ENCODE measurements at places on chromosomes 6 and 20.

DNA sequence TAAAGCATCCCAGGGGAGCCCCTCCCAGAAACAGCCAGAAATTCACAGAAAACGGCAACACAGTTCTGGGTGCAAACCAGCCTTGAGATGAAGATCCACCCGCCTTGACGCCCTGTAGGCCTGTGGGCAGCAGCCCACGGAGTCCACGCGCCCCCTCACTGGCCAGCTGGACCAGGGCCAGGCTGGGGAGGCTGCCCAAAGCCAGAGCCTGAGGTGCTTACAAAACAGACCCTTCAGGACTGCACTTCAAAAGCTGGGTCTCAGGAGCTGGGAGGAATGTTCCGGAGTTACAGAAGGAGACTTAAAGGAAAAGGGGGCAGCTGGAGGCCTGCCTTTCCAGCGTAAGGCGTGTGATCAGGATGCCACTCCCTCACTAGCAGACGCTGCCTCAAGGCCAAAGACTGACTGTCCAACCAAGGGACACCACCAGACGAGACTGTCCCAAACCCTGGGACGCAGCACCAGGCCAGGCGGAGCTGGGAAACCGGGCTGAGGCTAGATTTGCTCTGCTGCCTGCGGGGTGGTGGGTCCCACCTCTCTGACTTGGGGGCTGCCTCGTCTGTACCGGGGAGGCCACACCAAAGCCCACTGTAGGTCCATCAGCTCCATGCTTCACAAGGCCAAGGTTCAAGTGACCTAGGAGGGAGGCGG is 48.1 kb downstream of the RRBP1 start:
- no peak for DNase-seq

- no peak for DNase-seq
These were observed 4.2 kb downstream of the HLA-G start for GRCh38 chr6:29831776-29832175.

GRCh38 chr20:43681468-43681942 is 14.6 kb downstream of the MYBL2 start:
- DNase-seq, result no peak

DNA sequence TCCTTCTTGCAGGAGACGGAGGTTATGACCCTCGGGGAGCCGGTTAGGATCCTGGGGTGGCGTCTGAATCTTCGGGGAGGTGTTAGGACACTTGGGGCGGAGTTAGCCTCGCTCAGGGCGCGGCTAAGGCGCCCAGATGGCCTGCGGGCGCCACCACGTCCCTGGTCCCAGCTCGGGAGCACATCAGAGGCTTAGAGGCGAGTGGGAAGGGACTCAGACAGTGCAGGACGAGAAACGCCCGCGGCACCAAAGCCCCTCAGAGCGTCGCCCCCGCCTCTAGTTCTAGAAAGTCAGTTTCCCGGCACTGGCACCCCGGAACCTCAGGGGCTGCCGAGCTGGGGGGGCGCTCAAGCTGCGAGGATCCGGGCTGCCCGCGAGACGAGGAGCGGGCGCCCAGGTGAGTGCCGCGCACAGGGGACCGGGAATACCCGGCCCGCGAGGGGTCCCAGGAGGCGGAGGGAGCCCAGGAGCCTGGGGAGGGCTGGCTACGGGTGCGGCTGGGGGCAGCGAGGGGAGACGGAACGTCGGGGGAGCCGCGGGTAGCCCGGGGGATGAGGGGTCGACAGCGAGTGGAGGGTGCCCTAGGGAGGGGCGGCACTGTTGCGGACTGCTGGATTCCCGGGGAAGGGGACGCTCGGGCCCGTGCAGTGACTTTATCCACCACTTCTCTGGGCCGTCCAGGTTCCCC is at the start of gene HCK:
HCK (plus strand) TSS at position 153 of the 688 bp plus-strand sequence.
- no peak for DNase-seq

GRCh38 chr6:42860481-42860880 is 18.9 kb upstream of the RPL7L1 start:
- DNase-seq, result no peak

DNA sequence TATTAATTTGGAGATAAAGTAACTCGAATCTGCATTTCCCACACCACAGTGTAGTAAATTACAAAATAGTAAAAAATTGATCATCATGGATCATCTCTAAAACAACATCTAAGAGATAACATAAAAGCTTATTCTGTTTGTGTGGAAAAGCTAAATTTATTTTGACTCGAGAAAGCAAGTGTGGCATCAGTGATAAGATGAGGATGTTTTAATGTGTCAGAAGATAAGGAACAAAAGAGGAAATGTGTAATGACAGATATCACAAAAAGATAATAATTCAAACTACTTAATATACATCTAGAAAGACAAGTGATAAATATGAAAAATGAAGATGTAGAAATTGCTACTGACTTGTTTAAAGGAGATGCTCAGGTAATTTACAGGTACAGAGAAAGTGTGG is 74.1 kb downstream of the DNAH8 start:
- no peak for DNase-seq

- DNase-seq, result no peak
These were observed 140.7 kb upstream of the STXBP5 start for GRCh38 chr6:147063469-147064031.

DNA sequence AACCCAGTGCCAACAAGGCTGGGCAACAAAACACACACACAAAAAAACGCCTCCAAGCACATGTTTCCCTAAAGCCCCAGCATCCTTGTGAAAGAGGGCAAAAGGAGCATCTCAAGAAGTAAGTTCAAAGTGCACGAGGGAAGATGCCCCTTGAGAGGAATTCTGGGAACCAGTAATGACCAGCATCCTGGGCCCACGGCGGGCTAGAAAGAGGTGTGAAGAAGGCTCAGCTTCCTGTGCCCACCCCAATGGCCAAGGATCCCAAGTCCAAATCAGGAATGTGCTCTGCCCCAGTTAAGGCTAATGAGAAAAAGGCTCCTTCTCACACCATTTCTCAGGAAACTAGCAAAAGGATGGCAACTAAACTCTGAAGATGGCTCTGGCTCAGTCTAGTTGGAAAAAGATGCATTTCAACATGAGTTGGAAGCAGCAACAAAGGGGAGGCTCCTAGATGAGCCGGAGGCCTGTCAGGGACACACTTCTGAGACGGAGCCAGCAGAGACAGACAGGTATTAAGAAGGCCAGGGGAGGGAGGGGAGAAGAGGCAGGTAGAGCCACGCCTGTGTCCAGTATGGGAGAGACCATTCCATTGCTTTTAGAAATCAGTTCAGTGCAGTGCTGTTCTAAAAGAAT is 3.2 kb downstream of the RIMS4 start:
- no peak for DNase-seq

DNA sequence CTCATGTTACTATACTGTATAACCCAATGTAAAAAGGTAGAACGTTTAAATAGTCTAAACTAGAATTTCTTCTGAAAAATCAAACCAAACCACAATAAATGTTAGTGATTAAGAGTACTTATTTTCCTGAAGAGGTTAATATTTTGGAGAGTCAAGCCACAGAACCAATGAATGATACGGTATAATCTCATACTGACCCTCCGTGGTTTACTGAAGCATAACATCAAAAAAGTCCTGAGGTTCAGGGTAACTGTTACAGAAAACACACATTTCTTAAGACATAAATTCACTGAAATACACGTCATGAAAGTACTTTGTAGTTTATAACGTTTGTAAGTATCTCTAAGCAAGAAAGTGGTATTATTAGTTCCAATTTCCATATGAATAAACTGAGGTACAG is 28.9 kb downstream of the ESF1 start:
- no peak for DNase-seq

GRCh38 chr6:153099636-153100035 is 31.4 kb downstream of the RGS17 start:
- no peak for DNase-seq

DNA sequence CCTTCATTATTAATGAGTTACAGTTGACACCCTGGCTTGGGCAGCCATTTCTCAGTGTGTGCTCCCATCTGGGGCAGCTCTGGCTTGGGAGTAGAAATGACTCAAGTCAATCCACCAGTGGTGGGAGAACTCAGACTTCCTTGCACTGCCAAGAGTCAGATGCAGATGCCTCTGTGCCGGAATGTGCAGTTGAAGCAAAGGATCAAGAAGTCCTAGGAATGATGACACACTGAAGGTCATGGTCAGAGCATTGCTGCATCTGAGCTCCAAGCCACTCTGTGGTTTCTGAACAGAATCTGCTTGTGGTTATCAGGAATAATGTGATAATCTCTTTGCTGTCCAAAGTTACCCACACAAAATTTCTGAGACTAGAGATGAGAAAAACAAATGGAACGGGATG is 19.5 kb upstream of the PAX1 start:
- no peak for DNase-seq

DNA sequence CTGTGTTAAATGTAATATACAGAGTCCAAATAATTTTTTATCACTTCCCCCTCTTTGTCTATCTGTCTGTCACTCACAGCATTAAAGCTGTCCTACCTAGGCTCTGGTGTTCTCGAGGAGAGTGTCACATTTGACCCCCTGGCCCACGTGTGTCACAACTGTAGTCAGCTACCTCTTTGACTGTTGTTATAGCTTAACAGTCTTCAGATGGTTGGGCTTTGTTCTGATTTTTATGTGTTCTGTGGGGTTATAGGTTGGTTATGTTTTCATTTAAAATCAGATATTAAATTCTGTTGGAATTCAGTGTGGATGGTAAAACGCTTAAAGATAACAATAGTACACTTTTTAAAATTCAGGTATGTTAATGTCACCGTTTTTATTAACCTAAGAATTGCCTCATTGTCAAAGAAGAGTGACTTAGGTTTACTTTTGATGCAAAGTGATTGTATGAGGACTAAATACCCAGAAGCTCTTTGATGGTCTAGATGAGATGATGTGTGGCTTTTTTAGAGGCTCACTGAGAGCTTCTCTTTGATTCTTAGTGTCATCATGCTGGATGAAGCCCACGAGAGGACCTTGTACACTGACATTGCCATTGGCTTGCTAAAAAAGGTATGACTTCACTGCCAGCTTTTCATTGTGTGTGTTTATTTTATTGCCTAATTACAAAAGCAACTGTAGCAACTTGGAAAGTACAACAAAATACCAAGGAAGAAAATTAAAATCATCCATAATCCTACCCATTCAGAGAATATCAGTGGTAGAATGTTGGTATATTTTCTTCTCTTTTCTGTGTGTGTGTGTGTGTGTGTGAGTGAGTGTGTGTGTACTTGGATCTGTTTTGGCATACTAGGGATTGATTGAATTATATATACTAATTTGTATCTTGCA is 29.9 kb downstream of the DHX35 start:
- DNase-seq, result no peak

GRCh38 chr20:8020314-8021079 is 936 bp upstream of the TMX4 start:
- DNase-seq, result no peak

- DNase-seq, result no peak
These were observed 17.7 kb downstream of the SNX9 start for GRCh38 chr6:157840776-157841175.

GRCh38 chr6:80276861-80277260 is 170.4 kb downstream of the BCKDHB start:
- no peak for DNase-seq

GRCh38 chr6:167528239-167528638 is 203.4 kb downstream of the TTLL2 start:
- DNase-seq, result no peak

- no peak for DNase-seq
These were observed 79.5 kb downstream of the ATP9A start for GRCh38 chr20:51688600-51689244.

DNA sequence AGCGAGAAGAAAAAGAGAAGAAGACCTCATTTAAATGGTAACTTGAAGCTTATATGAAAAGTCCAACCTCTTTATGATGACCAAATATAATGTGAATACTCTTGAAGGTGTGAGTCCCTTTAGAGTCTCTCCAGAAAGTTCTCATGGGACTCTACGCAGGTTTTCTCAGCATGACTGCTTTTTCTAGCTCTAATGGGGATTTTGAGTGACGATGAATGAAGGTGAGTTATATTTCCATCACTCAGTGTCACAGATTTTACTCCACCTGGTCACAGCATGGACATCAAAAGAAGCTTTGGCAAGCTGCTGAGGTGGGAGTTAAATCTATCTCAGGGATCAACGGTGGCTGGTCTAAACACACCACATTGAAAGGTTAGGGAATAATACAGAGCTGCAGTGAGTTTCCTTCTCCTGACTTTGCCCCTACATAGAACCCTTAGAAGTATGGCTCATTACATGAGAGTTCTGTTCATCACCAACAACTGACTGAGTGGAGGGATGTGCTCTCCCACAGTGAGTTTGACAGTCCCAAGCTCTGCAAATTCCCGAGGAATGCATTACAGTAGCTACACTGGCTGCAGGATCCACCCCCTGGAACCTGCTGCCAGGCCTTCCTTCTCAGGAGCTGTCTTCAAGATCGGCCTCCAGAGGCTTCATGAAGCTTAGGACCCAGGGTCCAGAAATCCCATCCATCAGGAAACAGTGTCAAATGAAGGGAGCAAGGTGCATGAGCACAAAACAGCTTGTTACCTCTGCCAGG is 126.8 kb downstream of the FOXC1 start:
- DNase-seq, result no peak

- peak; percentile 61 for DNase-seq
These were observed 41.8 kb downstream of the FARS2 start for GRCh38 chr6:5302995-5303622.

GRCh38 chr20:48816282-48817205 is 11.3 kb downstream of the PREX1 start:
- no peak for DNase-seq

GRCh38 chr6:63635215-63635587 is 401 bp upstream of the PHF3 start:
- no peak for DNase-seq

DNA sequence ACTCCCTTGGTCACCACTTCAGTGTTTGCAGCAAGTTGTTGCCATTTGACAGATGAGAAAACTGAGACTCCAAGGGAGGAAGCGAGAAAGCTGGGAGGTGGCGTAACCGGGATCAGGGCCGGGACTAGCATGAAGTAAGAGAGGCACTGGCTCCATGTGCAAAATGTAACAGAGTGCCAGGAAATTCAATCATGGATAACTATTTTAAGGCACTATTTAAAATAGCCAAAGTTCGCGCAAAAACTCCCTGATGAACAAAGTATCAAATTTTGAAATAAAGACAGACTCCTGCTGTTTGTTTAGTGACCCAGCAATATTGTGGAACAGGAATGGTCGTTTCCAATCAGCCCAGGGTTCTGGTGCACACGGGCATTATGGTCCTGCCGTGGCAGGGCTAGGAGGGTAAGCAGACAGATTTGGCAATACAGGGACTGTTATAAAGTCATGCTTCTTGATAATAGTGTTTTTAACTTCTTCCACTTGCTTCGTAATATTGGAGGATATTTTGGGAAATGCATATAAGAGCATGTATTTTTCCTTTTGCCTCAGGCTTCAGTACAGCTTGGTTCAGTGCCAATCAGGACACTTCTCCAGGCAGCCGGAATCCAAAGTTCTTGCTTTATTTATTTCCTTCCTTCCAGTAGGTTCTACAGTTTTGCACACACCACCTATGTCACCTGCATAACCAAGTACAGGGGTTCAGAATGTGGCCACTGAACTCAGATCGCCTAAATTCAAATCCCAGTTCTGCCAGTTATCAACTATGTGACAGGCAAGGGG is 141.6 kb downstream of the EYA2 start:
- no peak for DNase-seq

GRCh38 chr6:1322696-1323219 is 10.9 kb downstream of the FOXQ1 start:
- no peak for DNase-seq

Measured in Panc1 (cell line).